CD8-positive, alpha-beta memory T cell (primary cell): ENCODE measurements at places on chromosomes 11 and 22.

DNA sequence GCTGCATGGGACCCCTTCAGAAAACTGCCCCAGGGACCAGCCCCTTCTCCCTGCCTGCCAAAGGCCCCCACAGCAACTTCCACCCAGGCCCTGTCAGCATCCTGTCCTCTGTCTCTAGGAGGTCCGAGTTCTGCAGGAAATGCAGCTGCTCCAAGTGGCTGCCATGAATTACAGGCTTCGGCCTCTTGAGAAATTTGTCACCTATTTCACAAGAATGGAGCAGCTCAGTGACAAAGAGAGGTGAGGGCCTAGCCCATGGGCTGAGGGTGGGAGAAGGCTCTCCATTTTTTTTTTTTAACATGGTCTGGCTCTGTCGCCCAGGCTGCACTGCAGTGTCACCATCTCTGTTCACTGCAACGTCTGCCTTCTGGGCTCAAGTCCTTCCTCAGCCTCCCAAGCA, 7.3 kb downstream of the RGL4 start:
- no peak for DNase-seq

DNA sequence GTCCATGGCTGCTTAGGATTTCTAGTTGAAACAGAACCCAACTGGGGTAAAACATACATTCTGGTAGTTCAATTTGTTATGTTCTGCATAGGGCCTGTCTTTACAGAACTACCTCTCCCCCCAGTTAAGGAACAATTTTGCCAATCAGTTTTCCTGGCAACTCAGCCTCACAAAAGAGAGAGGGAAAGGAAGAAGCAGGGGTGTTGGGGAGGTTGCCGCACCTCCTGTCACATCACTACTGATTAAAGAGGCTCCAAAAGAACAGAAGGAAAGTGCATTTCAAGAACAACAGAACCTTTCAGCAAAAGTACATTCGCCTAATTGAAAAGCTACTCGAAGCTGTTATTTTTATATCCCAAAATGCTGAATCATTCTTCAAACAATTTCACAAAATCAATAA, 217.6 kb downstream of the CADM1 start:
- DNase-seq = no peak

- no peak for DNase-seq
Measured at GRCh38 chr11:77865805-77866204, 44.9 kb downstream of the AAMDC start.

DNA sequence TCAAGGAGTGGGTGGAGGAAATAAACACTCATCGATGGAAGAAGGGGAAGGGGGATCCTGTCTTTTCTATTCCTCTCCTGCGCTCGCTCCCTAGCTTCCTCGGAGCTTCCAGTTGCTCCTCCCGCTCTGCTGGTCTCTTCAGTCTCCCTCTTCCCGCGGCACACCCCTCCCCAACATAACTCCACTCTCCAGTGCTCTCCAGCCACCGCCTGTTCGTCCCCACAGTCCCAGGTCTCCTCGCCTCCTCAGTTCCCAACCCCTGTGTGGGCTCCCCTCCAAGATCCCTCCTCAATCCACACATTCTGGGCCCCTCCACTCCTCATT, 438 bp downstream of the ZW10 start:
- no peak for DNase-seq

GRCh38 chr22:32232191-32232830, 22.8 kb downstream of the SLC5A4 start:
- DNase-seq = no peak

DNA sequence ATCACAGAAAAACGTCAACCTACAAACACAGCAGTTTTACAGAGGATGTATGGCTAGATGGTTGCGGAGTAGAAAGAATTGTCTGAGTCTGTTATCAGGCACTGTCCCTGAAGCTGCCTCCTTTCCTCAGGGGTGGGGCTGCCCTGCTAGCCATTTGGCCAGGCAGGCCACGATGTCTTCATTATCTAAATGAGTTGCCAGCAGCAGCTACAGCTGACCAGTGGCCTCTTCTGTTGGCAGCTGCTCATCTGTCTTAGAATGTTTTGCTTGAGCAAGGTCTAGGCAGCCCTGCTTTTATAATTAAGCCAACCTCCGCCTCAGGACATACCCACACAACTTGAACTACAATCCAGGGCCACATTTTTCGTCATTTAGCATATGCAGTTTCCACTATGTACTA, 17.5 kb downstream of the SLC6A5 start:
- no peak for DNase-seq

DNA sequence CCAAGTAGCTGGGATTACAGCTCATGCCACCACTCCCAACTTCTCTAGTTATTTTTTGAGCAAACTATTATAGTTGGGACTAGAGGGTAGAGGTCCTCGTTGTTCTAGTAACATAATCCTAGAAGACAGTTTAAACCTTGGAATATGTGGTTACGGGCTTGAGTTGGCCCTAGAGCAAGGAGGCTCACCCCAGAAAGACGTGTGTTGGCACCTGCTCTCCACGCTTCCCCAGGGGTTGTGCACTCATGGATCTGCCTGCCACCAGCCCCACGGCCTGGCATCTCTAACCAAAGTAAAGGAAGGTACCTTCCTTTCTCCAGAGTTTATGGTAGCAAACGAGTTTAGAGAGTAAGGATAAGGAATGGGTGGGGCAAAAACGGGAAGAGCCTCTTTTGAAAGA, 79.0 kb downstream of the SCN3B start:
- DNase-seq = no peak

DNA sequence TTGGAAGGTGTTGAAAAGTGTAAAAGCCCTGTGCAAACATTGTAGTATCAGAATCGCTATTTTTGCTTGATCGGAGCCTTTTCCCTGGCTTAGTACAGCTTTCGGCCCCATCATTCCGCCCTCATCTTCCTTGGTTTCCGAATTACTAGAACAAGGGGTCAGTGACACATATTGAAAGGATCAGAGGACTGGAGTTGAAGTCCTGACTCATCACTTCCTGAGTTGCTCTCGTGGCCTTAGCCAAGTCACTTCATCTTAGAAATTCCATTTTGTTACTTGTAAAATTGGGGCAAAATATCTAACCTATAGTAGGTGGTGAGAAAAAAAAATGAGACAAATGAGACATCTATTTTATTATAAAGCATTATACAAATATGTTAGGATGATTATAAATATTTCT, 375.0 kb downstream of the NTM start:
- DNase-seq = no peak
